Inflammatory macrophage treated with lipopolysaccharide for 4 hours (primary cell): ENCODE measurements at places on chromosomes 6 and 20.

DNA sequence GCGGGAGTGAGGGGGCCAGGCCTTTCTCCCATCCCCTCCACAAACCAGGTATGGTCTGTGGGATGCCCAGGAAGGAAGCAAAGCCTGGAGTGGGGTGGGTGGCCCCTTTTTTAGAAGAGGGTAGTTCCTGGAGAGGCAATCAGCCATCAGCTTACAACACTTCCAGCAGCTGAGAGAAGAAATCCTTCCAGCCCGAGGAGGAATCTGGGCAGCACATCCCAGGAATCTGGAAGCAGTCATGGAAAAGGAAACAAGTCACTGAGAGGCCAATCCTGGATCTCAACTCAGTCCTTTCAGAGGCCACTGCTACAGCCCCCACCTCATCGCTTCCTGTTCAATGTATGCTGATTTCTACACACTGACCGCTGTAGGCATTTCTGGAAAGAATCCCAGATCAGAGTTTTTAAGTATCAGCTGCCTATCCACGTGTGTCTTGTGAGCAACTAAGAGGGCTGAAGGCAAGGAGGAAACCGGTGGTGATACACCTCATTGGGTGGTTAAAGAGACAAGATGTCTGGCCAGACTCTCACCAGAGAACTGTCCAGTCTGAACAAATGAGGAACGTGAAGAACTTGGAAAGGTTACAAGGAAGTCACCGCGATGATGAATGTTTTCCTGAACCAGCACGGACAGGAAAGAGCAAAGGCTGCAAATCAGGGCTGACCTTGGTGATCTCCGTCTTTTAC, 92.9 kb upstream of the SHLD1 start:
- DNase-seq = peak; percentile 84

DNA sequence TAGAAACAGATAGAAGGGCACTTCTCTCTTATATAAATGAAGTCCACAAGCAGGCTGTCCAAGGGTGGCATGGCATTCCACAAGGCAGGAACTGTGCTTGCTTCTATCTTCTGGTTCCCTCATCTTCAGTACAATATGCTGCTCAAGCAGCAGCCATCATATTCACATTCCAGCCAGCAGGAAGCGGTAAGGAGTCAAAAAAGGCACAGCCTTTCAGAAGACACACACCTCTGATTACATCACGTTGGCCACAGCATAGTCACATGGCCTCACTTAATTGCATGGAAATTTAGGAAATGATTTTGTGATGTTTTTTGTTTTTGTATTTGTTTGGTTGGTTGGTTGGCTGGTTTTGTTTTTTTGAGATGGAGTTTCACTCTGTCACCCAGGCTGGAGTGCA, 19.0 kb downstream of the REM1 start:
- DNase-seq = peak; percentile 15

GRCh38 chr20:34427331-34427730, 64.3 kb downstream of the ITCH start:
- no peak for DNase-seq

DNA sequence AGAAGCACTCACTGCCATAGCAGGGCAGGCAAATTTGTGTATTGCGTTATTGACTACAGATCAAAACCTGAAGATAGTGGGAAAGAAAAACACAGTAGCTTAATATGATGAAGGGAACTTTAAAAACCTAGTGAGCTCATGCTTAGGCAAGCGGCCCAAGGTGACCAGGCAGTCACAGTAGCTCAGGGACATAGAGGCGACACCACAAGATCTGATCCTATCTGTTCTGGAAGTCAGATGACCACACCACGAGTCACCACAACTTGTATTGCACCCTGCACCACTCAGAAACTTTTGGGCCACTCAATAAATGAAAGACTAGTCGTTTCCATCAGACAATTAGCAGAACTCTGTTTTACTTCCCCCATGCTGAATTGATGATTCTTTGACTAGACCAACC, 4.9 kb downstream of the CLIC5 start:
- no peak for DNase-seq
